ENCODE measurements at places on chromosomes 3 and 15. TPM values are rescaled to one million over a fixed set of nuclear protein-coding genes. Genes with fewer than 3 reads are reported as not detected.

DNA sequence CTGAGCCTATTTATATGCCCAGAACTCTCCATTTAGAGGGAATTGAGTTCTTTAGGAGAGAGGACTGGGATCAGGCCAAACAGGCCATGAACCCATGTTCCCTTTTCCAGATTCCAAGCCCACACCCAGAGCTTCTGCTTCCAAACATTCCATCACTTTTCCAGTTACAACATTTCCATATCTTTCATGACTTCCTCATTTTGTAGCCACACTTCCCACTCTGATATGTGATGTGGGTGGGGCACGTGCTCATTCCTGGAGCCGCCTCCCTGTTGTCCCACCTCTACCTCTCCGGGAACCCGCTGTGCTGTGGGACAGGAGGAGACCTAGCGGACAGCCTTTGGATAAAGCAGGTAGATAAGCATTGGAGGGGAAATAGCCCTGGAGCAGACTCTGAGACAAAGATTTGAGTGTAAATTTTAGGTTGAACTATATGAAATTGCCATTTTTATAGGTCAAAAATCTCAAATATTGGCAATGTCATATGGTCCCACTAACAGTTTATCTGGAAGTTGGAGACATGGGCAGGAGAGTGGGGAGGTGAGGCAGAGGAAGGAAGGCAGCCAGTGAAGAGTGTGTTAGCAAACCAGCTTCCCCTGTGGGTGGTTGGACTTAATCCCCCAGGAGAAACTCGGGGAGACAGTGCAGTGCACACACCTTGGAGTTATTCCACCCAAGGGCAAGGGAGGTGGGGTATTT lies 31.8 kb downstream of the CYP8B1 start:
- H3K4me3 ChIP-seq = no peak overlapping the region
- H3K27ac ChIP-seq = no peak overlapping the region
- peaks cover 3% of the 10 kb centered on the region for H3K4me1 ChIP-seq
- DNase-seq = no peak
- H3K27me3 ChIP-seq = no peaks in the 10 kb centered on the region

BSN gene
- total RNA-seq = 3.5 TPM

DNA sequence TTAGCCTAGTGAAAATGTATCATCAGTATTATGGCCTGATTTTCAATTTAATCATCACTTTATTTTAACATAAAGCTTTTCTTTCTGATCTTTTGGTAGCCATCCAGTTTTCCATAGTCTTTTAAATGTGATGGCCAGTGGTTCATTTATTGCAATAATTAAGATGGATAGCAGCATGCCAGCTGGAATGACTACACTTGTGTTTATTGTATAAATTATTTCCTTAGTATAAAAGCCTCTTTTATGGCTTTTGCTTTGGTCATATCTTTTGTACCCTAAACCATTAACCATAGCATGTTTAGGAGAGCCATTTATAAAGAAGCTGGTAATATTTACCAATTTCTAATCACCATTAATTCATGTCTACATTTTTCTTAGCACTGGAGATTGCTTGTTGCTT lies 31.7 kb downstream of the ALCAM start:
- no peaks in the 10 kb centered on the region for H3K27me3 ChIP-seq
- no peaks in the 10 kb centered on the region for H3K4me1 ChIP-seq
- no peak for DNase-seq
- no peaks in the 10 kb centered on the region for H3K36me3 ChIP-seq

DNA sequence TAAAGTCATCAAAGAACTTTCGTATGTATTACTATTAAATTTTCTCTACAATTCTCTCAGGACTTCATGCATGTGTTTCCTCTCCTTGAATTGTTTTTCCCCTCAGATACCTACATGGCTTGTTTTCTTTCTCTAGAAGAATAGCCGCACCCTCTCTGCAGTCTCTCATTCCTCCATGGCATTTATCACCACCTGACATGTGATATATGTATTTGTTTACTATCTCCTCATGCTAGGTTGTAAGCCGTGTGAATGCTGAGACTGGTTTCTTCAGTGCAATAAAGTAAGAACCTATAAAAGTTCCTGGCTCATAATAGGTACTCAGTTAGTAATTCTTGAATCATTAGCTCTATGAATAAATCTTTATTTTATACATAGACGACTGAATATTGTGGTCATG lies 149.2 kb downstream of the CNTN4 start:
- DNase-seq = no peak
- no peaks in the 10 kb centered on the region for H3K27me3 ChIP-seq
- no peaks in the 10 kb centered on the region for H3K4me1 ChIP-seq
- H3K36me3 ChIP-seq = no peaks in the 10 kb centered on the region

- no peaks in the 10 kb centered on the region for H3K36me3 ChIP-seq
- H3K27me3 ChIP-seq = no peaks in the 10 kb centered on the region
- H3K27ac ChIP-seq = no peak overlapping the region
- H3K4me3 ChIP-seq = no peak overlapping the region
- H3K4me1 ChIP-seq = peaks cover 1% of the 10 kb centered on the region
- no peak for DNase-seq
Observed at GRCh38 chr15:89051875-89052274, 36.4 kb upstream of the ABHD2 start.

Measured in ovary (tissue), 10 donors.